ENCODE measurements at places on chromosomes 2 and 18.
A peak's percentile ranks its signal among the peaks of the same experiment; 100 is the strongest.

DNA sequence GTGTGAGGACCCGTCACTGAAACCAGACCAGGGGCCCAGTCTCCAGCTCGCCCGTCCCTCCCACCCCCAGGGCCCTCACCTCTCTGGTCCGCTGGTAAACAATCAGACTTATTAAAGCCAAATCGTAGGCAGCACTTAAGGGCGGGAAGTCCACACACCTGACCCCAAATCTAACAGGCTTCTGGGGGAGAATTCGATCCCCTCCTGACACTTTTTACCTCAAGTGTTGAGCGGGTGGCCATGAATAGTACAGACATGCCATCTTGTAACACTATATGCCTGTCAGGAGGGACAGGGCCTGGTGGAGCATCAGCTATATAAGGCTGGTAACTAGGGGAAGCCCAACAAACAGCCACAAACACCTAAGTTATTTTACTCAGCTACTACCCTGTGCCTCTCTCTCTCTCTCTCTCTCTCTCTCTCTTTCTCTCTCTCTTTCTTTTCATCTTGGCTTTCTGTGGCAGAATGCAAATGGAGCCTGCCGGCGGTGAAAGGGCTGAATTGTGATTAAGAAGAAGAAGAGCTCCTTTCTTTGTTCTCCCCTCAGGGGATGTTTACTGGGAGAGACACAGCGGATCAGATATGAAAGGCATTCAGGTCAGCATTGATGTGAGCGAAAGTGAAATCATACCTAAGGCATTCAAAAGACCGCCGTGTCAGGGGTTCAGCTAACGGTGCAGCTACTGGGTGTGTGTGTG is 9.5 kb downstream of the ZEB2 start:
- DNase-seq, result no peak

GRCh38 chr2:206095536-206096332 is 9.8 kb upstream of the INO80D start:
- DNase-seq, result no peak

- DNase-seq, result no peak
These were observed 79.8 kb downstream of the MOGAT1 start for GRCh38 chr2:222751238-222751637.

DNA sequence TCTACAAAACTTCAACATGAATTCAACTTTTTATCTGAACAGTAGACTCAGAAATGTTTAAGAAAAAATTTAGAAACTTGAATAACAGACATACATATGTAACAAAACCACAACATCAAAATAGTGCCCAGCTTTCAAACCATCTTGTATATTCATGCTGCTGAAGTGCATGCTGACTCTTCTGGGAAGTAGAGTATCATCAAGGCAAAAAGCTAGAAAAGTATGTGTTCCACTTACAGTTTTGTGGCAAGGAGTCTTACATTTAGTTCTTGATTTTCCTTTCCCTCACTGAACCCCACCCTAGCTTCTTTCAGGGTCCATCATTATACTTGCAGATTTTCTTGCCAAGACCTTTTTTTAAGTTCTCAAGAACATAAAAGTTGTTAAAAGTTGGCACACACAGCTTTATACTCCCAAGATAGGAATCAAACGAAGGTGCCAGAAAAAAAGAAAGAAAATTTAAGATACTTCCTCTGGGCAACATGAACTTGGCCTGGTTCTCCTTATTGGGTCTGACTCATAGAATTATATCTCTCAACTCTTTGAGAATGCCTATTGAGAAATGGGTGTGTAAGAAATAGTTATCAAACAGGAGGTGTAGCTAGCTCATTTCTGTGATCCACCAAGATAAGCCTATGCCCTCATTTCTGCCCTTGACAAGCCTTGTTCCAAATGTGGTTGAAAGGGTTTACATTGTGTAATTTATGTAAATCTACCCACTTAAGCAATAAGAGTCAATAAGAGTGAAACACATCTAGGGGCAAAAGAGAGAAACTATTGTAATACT is 667.6 kb upstream of the ACVR2A start:
- DNase-seq, result no peak

- no peak for DNase-seq
These were observed 108.5 kb downstream of the SOCS6 start for GRCh38 chr18:70397259-70397925.

DNA sequence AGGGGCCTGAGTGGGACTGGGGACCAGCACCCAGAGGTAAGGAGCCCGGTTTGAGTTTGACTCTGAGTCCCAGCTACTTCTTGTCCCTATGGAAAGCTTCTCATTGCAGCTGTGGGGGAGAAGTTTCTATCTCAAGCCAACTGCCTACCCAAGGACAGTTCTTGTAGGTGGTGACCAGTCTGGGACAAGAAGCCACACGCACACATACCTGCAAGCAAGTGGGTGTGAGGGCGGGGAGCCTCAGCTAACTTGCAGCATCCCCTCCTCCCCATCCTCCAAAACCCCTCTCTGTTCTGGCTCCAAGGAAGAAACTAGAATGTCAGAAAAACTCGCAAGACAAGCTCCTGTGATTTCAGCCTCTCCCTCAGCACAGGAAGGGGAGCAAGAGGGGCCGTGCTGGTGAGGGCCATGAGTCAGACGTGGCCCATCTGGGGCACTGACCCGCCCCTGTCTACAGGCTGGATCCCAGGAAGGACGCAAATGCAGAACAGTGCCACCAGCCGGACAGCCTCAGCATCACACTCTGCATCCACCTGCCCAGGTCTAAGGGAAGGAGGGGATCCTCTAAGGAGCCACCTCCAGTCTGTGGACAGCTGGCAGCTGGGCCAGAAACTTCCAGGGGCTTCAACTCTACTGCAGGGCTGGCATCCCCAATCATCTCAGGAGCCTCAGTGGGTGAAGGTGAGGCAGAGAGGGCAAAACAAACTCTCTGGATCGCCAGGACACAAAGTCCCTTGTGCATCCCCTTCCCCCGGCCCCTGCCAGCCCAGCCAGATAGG is 103.4 kb downstream of the TNS1 start:
- no peak for DNase-seq

DNA sequence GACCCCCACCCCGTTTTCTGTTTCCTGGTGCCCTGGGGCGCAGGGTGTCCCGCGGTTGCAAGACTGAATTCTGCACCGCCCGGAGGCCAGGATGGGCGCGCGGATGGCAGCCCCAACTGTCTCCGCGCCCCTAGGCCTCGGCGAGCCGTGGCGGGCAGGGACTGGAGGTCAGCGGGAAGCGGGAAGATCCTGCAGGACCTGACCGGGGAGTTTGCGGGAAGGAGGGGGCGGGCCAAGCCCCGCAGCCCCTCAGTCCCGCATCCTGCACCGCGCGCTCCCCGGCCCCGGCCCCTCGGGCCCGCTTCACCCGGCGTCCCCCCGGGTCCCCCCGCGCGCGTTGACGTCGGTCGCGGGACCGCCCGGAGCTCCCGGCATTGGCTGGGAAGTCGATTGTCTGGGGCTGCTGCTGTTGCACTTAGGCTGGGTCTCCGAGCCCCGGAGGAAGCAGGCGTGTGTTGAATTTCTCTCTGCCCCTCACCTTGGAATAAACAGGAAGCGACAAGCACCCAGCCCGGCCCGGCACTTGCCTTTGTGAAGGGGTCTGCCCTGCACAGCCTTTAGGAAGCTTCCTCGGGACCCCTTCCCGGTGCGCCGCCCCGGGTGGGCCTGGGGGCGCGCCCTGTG is at the start of gene LDLRAD4:
Gene LDLRAD4 (plus strand): TSS at position 393 of the 624 bp plus-strand sequence.
- peak; percentile 53 for DNase-seq

GRCh38 chr2:205868773-205869333 is 186.6 kb downstream of the NRP2 start:
- no peak for DNase-seq
